MV-4-11 (cell line): ENCODE measurements at places on chromosomes 7 and 10.

GRCh38 chr7:139808427-139808826 is 20.6 kb upstream of the TBXAS1 start:
- no peak for DNase-seq

GRCh38 chr10:114131094-114131493 is 42.9 kb downstream of the CCDC186 start:
- peak; percentile 80 for DNase-seq

GRCh38 chr7:139726485-139726869 is 51.3 kb downstream of the HIPK2 start:
- peak; percentile 80 for DNase-seq

DNA sequence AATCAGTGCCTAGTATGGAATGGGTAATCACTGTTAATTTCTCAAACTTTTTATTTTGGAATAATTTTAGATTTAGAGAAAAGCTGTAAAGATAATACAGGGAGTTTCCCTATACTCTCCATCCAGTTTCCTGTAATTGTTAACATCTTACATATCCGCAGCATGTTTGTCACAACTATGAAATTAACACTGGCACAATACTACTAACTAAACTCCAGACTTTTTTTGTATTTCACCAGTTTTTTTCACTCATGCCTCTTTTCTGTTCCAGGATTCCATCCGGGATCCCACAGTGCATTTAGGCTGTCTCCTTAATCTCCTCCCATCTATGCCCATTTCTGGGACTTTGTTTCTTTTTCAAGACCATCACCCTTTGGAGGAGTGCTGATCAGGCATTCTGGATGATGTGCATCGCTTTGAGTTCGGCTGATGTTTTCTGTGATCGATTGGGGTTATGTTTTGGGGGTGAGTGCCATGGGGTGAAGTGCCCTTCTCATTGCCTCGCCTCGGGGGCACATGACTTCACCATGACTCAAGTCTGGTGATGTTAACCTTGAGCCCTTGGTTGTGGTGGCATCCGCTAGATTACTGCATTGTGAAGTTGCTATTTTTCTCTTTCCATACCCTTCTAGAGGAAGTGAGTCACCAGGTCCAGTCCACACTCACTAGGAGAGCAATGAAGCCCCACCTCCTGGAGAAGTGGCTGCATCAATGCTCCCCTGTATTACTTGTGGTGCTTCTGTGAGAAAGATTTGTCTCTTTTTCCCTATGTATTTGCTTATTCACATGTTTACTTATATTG is 43.9 kb upstream of the GRB10 start:
- DNase-seq: peak; percentile 91

DNA sequence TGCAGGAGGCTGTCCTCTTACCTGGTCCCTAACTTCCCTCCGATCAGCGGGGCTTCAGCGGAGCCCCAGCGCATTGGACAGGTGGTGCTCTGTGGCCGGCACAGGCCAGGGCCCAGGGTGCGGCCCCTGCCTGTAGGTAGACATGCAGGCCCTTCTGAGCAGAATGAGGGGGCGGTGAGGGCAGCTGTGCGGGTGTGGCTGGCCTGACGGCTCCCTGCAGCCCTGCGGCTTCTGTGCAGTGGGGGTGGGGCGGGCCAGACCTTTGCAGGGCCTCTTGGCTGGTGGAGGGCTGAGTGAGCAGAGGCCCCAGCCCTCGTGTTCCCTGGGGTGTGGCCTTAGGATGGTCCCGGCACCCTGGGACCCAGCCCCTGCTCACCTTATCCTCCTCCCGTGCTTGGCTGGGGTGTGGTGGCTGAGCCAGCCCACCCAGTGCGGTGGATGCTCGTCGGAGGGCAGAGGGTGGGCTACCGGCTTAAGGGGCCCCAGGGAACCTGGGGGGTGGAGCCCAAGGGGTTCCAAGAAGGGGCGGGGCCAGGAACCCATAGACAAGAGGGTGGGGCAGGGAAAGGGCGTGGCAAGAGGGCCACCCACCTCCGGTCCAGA is 175.2 kb upstream of the TNRC18 start:
- DNase-seq: no peak

DNA sequence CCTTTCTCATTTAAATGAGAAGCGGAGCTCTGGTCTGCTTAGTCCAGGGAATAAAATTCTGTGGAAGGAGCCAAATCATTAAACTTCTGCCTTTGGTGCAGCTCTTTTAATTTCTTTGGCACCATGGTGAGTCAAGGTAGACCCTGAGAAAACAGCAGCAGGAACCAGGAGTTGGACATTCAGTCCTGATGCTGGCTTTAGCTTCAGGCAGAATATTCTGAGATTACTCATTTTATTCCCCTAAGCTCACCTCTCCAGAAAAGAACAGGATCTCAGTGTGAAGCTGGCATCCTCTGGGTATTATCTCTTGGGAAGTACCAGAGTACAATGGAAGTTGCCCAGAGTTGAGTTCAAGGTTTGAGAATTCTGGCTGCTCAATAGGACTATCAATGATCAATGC is 211.6 kb upstream of the NRP1 start:
- no peak for DNase-seq

DNA sequence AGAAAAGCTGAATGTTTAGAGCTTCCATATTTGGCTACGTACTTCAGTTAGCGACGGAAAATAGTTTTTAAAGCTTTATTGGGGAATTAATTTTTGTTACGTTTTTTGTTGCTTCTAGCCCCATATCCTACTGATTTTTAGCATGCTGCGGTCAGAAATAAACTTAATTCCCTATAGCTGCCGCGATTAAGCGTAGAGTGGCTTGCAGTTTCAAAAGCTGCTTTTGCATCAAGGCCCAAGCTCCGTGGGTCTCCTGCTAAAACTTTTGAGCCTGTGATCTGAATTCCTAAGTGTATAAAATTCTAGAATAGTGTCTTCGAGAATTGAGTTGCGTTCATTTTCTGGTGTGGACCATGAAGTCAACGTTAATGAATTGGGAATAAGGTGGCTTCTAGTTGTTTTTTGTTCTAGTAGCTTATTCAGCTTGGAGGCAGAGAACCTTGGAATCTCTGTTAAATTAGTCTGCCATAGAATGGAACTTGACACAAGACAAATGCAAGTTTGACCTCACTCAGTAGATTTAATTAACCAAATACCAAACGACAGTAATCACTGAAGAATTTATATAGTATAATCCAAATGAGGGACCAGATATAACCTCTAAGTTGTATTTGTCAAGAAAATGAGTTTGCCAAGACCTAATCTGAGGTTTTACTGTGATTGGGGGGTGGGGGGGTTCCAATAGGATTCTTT is 977 bp downstream of the CALU start:
- DNase-seq: no peak

DNA sequence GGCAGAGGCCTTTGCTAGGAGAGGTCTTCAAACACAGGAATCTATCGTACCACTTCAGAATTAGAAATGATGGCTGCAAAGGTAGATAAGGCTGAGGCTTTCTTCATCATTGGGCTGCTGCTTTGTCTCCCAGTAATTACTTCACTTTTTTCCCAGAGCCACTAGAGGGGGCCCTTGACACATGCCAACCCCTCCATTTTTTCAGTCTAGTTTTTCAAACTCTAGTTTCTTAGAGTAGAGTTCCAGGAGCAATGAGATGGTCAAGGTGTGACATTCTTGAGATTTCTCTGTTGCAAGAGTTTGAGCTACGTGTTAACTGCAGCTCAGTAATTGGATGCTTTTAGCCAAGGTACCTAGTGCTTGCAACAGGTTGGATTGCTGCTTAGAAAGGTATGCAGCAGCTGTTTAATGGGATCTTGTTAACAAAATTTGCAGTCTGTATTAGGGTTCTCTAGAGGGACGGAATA is 33.8 kb upstream of the RBM20 start:
- peak; percentile 44 for DNase-seq

DNA sequence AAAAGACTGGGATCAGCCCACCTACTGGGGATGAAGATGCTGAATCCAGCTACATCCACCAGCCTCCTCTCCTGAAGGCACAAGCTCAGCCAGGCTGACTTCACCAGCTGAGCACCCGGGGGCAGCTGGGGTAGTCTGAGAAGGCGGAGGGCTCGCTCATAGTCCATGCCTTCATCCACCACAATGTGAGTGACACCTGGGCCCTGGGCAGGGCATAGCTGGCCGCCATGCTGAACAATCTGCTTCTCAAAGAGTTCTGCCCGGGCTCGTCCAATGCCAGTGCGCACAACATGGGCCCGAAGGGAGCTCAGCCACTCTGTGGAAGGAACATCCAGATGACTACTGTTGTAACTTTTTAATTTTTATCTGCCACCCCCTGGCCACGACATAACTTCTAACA is 2.2 kb downstream of the POLL start:
- no peak for DNase-seq

DNA sequence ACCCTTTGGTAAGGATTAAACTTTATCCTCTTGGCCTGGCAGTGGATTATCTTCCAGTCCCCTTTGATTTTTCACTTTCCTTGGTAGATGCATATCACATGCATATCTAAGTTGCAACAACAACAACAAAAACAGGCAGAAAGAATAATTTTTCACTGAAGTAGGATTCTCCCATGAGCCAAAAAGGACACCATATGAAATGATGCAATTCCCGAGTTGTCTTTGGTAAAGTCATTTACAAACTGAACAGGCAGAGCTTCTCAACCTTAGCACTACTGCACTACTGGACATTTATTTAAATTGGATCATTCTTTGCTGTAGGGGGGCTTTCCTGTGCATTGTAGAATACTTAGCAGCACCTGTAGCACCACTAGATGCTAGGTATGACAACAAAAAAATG is 195.0 kb downstream of the RELN start:
- no peak for DNase-seq
